CD4-positive, alpha-beta T cell treated with Interleukin-6 for 4 hours (primary cell): ENCODE measurements at places on chromosomes 13 and 19.

- DNase-seq: no peak
These were observed 4.2 kb upstream of the F10 start for GRCh38 chr13:113118261-113119021.

GRCh38 chr13:24097064-24097463, 63.5 kb upstream of the SPATA13 start:
- no peak for DNase-seq

DNA sequence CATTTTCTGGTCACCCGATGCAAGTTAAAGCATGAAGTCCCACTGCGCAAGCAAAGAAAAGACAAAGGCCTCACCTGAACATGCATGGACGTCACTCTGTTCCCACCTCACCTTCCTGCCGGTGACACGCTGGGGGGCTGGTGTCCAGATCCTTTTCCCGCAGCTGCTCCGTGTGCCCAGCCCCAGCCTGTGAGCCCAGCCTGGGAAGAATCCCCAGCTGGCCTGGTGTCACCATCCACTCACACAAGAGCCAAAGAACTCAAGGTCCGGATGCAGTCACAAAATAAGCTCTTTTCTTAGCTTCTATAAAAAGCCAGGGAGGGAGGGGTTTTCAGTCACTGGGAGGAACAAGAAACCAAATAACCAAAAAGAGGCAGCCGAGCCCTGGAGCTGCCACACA, 249.9 kb downstream of the COL4A1 start:
- no peak for DNase-seq

- no peak for DNase-seq
These were observed 38.2 kb upstream of the GJB6 start for GRCh38 chr13:20270163-20270865.

- DNase-seq: no peak
These were observed 2.0 kb downstream of the TTC9B start for GRCh38 chr19:40216013-40216776.

DNA sequence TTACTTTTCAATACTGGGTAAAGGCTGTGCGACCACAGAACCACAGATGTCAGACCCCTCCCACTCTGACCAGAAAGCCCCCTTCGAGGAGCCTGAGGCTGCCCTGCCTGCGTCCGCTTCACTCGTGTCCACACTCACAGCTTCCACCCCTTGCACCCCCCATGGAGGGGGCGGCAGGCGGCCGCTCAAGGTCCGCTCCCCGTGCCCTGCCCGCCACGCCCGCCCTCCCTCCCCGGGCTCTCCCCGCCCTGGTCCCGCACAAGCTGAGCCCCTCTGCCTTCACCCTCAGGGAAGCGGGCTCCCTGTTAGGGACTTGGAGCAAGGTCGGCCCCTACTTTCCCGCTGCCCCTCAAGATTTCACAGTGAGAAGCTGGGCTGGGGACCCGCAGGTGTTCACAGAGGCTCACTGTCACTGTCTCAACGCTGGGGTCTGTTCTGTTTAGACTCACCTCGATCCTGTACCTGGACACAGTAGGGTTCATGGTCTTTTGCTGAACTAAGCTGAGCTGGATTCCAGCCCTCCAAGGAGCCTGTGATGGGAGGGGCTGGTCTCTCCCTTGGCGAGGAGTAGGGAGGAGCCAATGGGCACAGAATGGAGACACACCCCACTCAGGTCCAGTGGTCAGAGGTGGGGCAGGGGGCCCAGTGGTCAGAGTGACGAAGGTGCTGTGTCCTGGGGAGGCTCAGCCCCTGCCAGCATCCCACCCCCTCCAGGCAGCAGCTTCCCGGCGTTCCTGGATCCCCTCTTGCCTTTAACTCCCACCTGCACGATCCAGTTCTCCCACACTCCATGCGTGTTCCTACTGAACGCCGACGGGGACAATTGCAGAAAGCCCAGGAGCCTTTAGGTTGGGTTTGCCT, 69.5 kb downstream of the SPACA7 start:
- DNase-seq: no peak

- no peak for DNase-seq
These were observed 26.3 kb downstream of the SHANK1 start for GRCh38 chr19:50693064-50693975.

DNA sequence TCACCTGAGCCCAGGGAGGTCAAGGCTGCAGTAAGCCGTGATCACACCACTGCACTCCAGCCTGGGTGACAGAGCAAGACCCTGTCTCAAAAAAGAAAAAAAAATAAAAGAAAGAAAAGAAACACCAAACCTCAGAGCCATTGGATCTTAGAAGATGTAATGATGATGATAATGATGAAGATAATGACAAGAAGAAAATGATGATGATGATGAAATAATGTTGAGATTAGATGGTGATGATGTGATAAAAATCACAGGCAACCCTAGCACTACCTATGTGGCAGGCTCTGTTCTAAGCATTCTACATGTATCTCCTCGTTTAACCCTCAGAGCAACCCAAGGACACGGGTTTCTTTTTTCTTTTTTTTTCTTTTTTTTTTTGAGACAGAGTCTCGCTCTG, 20.1 kb upstream of the HNRNPUL1 start:
- DNase-seq: no peak

- DNase-seq: no peak
These were observed 994.2 kb downstream of the UQCRFS1 start for GRCh38 chr19:28218728-28219127.

DNA sequence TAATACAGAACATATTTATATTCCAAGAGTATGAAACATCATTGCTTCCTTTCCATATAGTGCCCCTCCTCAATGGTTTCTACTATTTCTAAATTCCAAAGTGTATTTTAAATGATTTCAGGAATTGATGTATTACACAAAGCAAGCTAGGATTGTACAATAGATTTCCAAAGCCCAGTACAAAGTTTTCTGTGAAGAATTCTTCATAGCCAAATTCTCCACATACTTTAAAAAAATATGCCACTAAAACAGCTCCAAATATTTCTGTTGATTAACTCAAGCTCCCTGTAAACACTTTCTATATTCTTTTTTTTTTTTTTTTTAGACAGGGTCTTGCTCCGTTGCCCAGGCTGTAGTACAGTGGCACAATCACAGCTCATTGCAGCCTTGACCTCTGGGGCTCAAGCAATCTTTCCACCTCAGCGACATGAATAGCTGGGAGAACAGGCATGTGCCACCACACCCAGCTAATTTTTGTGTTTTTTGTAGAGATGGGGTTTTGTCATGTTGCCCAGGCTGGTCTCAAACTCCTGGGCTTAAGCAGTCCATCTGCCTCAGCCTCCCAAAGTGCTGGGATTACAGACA, 50.6 kb downstream of the ELF1 start:
- no peak for DNase-seq

DNA sequence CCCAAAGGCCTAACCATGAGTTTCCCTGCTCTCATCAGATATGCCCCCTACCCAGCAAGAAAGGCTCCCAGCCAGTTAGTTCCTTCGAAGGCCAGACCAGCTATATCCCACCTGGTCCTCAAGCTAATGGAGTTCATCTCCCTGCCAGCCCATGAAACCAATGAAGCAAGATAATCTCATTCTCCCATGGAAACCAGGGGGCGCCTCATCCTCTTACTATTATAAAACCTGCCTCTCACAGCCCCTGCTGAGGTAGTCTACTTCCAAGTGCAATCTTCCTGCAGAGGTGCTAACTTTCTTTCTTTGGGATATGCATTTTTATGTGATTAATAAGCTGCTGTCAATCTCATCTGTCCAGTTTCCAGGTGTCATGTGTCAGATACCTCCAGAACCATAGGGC, 34.0 kb upstream of the ZNF573 start:
- DNase-seq: no peak

- no peak for DNase-seq
These were observed 235.6 kb upstream of the CSNK1A1L start for GRCh38 chr13:37340901-37341670.

- DNase-seq: no peak
These were observed 315.9 kb downstream of the ATP8A2 start for GRCh38 chr13:25687471-25688225.

GRCh38 chr13:26664876-26665275, 95.7 kb downstream of the GPR12 start:
- no peak for DNase-seq
